Parietal lobe (tissue), 2 donors: ENCODE measurements at places on chromosomes 11 and 22. TPM values are rescaled to one million over a fixed set of nuclear protein-coding genes. Genes with fewer than 3 reads are reported as not detected.

The STK33 gene
- 5.3 TPM for total RNA-seq

The CRYBB2 gene
- not detected for total RNA-seq

The SLC22A25 gene
- total RNA-seq, result not detected

The TNKS1BP1 gene
- 21.9 TPM for total RNA-seq

The RBMXL2 gene
- 0.31 TPM for total RNA-seq

The HTR3A gene
- total RNA-seq, result 0.63 TPM

The TRIM49C gene
- total RNA-seq, result not detected

The PATE4 gene
- not detected for total RNA-seq

The OR5B21 gene
- total RNA-seq, result not detected

The OR51B2 gene
- 2.2 TPM for total RNA-seq

The FOLR2 gene
- total RNA-seq, result 4.1 TPM

The MS4A3 gene
- not detected for total RNA-seq

The ZNF280B gene
- total RNA-seq, result 5.0 TPM

The ALX4 gene
- 0.31 TPM for total RNA-seq

The GRAMD1B gene
- total RNA-seq, result 94.8 TPM

The OR8G5 gene
- total RNA-seq, result not detected

The IL18BP gene
- total RNA-seq, result 7.8 TPM

The KDM4D gene
- total RNA-seq, result 0.94 TPM

The MIAT gene
- 490 TPM for total RNA-seq

The SESN3 gene
- 94.2 TPM for total RNA-seq

The VPREB1 gene
- total RNA-seq, result not detected
